C1 segment of cervical spinal cord (tissue), 14 donors: ENCODE measurements at places on chromosomes 13 and 19.
A peak's percentile ranks its signal among the peaks of the same experiment; 100 is the strongest.

GRCh38 chr13:112821340-112822055 lies 131.7 kb downstream of the ATP11A start:
- no peak for DNase-seq

DNA sequence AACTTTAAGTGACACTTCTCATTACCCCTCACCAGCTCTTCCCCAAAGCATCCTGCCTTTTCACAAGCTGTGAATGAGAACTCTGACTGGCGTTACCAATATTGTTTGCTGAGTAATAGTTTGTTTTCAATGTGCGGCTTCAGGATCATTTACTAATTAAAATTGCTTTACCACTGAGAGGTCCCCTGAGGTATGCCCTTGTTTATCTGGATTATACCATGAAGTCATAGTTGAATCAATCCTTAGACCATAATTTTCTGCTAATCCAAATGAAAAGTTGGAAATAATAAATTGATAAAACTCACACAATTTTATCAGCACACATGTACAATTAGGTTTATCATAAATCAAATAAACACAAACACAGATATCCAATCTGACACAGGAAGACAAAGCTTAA lies 568.8 kb downstream of the PCDH9 start:
- no peak for DNase-seq

DNA sequence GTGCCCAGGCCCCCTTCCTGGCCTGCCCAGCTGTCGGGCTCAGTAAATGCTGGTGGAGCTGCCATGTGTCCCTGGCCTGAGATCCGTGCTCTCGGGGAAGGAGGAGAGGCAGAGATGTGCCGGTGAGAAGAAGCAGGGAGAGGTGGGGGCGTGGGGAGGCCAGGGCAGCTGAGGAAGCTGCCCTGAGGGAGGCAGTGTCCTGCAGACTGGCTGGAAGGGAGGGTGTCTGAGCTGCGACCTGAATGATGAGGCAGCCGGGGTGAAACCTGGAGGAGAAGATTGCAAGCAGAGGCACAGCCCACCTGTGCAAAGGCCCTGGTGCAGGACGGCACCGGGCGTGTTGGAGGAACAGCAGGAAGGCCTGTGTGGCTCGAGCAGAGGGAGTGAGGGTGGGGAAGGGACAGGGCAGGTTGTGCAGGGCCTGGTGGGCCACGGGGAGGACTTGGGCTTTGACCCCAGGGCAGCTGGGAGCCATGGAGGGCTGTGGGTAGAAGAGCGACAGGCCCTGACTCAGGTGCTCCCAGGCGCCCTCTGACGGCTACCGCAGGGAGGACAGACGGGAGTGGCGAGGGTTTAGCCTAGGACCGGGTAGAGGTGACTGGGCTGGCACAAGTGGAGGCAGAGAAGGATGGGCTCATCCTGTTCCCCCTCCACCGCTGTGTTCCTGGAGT lies 14.0 kb upstream of the CELF5 start:
- no peak for DNase-seq

- no peak for DNase-seq
These were observed 34.7 kb upstream of the CASP14 start for GRCh38 chr19:15014579-15014978.

DNA sequence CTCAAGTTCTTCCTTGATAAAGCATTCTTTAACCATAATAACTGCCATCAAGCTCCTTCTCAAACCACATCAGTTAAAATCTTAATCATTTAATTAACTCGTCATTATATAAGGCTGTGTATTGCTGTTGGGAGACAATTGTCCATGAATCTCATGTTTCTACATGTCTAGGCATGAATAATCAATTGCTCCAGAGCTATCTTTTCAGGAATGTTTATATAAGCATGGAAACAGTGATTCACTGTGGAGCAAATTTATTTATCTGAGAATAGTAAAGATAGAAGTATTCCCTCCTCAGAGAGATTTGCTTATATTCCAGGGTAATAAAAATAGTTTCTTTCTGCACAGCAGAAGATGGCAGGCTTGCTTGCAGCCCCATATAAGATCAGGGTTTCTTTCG lies 71.1 kb downstream of the CBY2 start:
- no peak for DNase-seq

- no peak for DNase-seq
These were observed 463 bp downstream of the SUGP1 start for GRCh38 chr19:19319732-19320360.

DNA sequence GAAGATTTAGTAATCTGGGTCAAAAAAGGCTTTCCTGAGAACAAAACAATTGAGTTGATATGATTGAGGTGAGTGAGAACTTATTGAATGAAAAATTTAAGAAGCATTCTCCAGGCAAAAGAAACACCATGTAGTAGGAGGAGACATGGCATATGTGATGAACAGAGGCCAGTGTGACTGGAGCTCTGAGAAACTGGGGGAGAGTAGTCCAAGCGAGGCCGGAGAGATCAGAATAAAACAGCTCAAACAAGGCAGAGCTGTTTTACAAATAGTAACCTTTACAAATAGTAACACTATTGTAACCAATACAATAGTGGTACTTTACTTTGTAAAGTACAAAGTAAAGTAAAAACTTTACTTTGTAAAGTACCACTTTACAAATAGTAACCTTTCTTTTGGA lies 1159.1 kb downstream of the PCDH9 start:
- DNase-seq = no peak

- no peak for DNase-seq
These were observed 7.8 kb upstream of the KLF16 start for GRCh38 chr19:1871140-1871597.

DNA sequence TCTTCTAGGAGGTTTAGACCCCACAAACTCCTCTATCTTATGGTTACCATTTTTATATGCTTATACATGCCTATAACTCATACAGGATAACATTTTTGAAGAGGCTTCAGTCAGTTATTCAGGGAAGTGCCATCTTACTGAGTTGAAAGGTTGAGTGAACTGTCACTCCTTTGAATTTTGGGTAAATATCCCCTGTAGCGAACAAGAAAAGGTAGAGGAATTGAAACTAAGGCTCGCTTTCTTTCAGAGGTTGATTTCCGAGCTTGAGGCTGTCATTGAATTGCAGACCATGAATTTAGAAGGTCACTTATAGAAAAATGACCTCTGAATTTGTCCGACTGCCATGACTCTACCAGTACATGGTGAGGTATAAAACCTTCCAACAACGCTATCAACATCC lies 35.1 kb downstream of the MICU2 start:
- DNase-seq = no peak

GRCh38 chr19:51552996-51553725 lies 17.9 kb upstream of the ZNF175 start:
- no peak for DNase-seq

- no peak for DNase-seq
These were observed 8.1 kb upstream of the NKPD1 start for GRCh38 chr19:45168767-45169351.

GRCh38 chr13:50518781-50519201 lies 324.7 kb downstream of the DLEU7 start:
- peak; percentile 43 for DNase-seq

GRCh38 chr19:42126574-42126973 lies 5.7 kb downstream of the POU2F2 start:
- no peak for DNase-seq

GRCh38 chr13:90365130-90365529 lies 982.4 kb upstream of the MIR17HG start:
- DNase-seq = no peak

DNA sequence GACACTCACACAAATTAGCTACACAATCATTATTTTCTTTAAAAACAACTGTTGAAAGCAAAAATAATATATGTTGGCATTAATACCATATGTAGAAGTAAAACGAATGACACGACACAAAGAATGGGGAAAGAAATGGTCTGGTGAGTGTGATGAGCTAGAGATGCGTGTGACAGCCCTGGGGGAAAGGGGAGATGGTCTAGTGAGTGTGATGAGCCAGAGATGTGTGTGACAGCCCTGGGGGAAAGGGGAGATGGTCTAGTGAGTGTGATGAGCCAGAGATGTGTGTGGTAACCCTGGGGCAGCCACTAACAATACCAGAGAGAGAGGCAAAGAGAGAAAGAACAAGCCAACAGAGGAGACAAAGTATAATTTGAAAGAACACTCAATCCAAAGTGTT lies 22.3 kb upstream of the LAMP1 start:
- no peak for DNase-seq

DNA sequence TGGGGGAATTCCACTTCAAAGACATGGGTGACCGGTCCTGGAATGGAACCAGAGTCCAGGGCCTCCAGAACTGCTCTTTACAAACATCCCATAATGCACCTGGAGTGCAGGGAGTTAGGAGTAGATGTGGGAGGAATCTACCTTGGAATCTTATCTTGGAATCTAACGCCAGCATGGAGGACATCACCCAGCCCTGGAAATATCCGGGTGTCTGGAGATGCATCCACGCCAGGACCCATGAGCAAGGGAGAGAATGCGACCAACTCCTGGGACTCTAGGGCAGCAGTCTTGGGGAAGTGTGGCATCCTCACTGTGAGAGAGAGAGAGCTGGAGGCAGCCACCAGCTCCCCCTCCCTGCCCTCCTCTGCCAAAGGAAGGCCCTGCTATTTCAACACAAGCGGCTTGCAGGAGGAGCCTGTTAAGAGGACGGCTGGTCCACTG lies 211.8 kb downstream of the UQCRFS1 start:
- no peak for DNase-seq

GRCh38 chr13:90430127-90430526 lies 917.4 kb upstream of the MIR17HG start:
- DNase-seq = no peak

GRCh38 chr13:113491982-113492381 lies 1.5 kb upstream of the DCUN1D2 start:
- DNase-seq = no peak

GRCh38 chr19:34120846-34121639 lies 51.3 kb upstream of the LSM14A start:
- DNase-seq = no peak

DNA sequence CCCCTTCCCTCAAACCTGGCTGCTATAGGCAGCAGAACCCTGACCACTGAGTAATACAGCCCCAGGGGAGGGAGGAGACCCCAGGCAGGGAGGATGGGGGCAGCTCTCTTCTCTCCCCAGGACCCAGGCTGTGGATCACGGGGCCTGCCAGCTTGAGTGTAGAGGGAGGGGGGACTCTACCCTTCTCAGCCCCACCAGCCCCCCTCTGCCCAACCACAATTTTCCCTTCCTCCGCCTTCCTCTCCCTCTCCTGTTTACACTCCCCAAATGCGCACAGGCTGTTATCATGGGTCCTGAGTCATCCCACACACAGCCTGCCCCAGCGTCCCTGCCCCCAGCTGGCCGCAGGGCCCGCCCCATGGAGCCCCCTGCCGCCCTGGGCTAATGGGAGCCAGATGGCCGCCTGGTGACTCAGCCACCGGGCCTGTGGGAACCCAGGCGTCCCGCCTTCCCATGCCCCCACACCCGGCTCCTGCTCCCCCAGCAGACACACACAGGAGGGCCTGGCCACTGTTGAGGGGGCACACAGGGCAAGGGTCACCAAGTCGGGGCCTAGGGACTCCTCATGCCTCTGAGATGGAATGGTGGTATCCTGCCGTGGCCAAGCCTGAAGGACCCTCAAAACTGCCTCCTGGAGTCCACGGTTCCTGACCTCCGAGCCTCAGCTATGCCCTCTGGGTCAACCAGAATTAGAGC lies 13.6 kb downstream of the CCDC97 start:
- DNase-seq = no peak

DNA sequence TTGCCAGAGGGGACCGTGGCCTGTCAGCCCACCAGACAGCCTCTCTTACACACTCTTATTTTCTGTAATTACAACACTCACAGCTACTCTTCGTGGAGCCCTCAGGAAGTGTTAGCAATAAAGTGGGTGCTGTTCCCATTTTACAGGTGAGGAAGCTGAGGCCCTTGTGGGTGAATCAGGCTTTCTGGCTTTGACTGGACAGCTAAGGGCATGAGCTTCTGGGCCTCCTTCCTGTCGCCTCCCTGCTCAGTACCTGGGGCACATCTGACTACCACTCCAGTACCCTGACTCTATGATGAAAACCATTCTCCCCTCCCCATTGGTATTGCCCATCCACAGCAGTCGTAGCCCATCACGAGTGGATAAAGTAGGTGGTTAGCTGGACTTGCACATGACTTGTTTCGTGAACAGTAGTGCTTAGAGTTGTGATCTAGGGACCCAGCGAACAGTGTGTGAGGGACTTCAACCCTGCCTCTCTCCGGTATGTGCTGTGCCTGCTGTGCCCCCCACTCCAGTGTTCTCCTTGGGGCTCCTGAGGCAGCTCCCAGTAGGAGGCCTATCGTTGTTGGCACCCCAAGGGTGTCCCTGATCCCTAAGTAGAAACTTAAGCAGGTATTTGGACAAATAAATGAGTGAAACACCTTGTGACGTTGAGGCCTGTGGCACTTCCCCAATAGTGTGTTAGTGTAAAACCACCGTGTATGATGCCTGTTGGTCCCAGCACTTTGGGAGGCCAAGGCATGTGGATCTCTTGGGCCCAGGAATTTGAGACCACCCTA lies 38.6 kb downstream of the GATAD2A start:
- DNase-seq = no peak

- no peak for DNase-seq
These were observed 251.4 kb downstream of the RGCC start for GRCh38 chr13:41708713-41709112.

DNA sequence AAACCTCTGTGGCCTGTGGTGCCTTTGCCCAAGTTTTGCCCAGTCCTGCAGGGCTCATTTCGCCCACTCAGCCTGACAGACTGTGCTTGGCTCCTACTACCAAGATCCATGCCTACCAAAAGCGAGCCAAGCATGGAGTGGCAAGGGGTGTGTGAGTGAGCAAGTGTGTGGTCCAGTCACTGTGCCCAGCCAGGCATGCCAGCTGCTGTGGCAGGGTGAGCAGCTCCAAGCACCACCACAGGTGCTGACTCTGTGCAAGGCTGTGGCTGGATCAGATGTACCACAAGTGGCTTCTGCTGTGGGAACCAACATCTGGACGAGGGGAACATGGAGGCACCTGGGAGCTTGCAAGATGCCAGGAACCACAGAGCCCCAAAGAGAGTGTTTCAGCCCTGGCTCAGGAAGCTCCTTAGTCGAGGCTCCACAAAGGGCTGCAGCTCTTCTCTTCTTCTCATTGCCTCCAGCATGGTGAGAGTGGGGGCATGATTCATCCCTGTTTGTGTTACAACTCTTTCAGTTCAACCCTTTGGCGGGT lies 1564.2 kb upstream of the MIR17HG start:
- no peak for DNase-seq

DNA sequence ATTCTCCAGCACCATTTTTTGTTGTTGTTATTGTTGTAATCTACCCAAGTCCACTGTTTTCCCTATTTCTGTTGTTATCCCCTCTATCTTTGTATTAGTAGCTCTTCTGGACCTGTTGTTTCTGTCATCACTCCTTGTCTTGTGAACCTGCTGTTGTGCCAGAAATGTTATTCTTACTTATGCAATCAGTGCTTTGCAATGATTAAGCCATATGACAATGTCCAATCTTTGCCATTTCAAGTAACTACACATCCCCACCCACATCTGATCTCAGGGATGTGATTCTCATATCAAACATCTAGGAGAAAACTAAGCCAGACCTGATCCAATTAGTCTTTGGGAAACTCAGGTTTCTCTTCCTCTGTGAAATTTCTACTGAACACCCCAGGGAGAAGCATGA lies 472.6 kb upstream of the KLHL1 start:
- no peak for DNase-seq

GRCh38 chr19:18074192-18074591 lies 12.5 kb downstream of the IL12RB1 start:
- DNase-seq = no peak
